Activated CD4-positive, alpha-beta memory T cell treated with anti-CD3 and anti-CD28 coated beads for 36 hours (primary cell): ENCODE measurements at places on chromosomes 6 and 20. TPM values are rescaled to one million over a fixed set of nuclear protein-coding genes. Genes with fewer than 3 reads are reported as not detected.

- H3K36me3 ChIP-seq: no peaks in the 10 kb centered on the region
- H3K27ac ChIP-seq: no peak overlapping the region
- H3K4me1 ChIP-seq: no peaks in the 10 kb centered on the region
- H3K27me3 ChIP-seq: no peaks in the 10 kb centered on the region
Observed at GRCh38 chr20:9241232-9241692, 172.4 kb downstream of the PLCB4 start.

Gene HTR1E
- not detected for total RNA-seq

Gene TRDN
- total RNA-seq: not detected

DNA sequence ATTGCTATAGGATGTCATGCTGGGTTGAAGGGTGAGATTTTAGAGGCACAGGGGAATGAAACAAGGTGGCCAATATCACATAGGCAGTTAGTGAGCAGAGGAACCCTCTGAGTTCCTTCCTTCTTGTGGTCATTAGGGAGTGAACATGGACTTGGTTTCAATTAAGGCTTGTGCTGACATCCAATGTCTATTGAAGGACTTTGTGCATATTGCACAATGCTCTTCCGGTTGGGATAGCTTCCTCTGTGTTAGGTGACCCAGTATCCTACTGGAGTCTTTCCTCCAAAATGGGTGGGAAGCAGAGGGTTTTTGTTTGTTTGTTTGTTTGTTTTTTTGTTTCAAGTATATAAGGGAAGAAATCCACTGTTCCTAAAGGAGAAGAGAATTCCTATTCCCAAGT, 98.5 kb downstream of the HDGFL1 start:
- H3K4me1 ChIP-seq: no peaks in the 10 kb centered on the region
- H3K4me3 ChIP-seq: no peak overlapping the region
- no peaks in the 10 kb centered on the region for H3K36me3 ChIP-seq
- H3K27me3 ChIP-seq: no peaks in the 10 kb centered on the region

Gene CD24
- total RNA-seq: 0.51 TPM

- H3K4me3 ChIP-seq: no peak overlapping the region
- no peaks in the 10 kb centered on the region for H3K36me3 ChIP-seq
- no peak overlapping the region for H3K27ac ChIP-seq
- no peaks in the 10 kb centered on the region for H3K4me1 ChIP-seq
- no peak for DNase-seq
Observed at GRCh38 chr6:125132058-125132457, 21.5 kb upstream of the TPD52L1 start.

- no peak for DNase-seq
- no peak overlapping the region for H3K27ac ChIP-seq
Observed at GRCh38 chr6:73774311-73774774, 78.3 kb downstream of the CD109 start.

Gene COX4I2
- total RNA-seq: not detected
